ENCODE measurements at places on chromosomes 13 and 19.

GRCh38 chr19:5595129-5595528 is 27.4 kb upstream of the TINCR start:
- DNase-seq, result no peak

GRCh38 chr19:32032561-32032960 is 312.8 kb upstream of the ZNF507 start:
- DNase-seq, result no peak

GRCh38 chr13:74056801-74057542 is 77.2 kb downstream of the KLF12 start:
- no peak for DNase-seq

- no peak for DNase-seq
These were observed 379.1 kb downstream of the SUCLA2 start for GRCh38 chr13:47621931-47622330.

DNA sequence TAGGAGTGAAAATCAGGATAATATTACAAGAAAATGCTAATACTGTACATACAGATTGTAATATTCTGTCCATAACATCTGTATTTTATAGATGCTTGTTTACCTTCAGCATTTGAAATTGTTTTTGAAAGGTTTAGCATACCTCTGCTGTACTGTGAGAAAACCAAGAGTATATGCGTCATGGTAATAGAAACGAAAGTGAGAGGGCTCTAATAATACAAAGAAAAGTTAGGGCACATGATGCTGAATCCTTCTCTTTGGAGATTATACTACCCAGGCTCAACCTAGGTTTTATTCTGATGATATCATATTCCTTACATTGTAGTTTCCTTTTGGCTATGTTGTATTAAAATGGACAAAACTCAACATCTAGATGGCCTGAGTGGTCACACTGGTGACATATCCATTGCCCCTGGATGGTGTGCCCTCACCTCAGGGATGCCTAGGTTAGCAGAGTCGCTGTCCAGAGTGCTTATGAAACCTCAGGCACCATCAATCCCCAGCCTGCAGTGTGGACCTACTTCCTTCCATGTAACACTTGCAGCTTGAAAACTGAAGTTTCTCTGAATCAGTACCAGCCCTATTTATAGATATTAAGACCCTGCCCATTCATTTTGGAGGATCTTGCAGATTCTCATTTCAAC is 253.7 kb downstream of the KCTD12 start:
- no peak for DNase-seq
